ENCODE measurements at places on chromosomes 1 and 21. TPM values are rescaled to one million over a fixed set of nuclear protein-coding genes. Genes with fewer than 3 reads are reported as not detected.

GRCh38 chr1:230090194-230090711, 23.2 kb downstream of the GALNT2 start:
- no peaks in the 10 kb centered on the region for H3K27me3 ChIP-seq
- peaks cover 42% of the 10 kb centered on the region for H3K4me1 ChIP-seq
- no peak overlapping the region for H3K27ac ChIP-seq

DNA sequence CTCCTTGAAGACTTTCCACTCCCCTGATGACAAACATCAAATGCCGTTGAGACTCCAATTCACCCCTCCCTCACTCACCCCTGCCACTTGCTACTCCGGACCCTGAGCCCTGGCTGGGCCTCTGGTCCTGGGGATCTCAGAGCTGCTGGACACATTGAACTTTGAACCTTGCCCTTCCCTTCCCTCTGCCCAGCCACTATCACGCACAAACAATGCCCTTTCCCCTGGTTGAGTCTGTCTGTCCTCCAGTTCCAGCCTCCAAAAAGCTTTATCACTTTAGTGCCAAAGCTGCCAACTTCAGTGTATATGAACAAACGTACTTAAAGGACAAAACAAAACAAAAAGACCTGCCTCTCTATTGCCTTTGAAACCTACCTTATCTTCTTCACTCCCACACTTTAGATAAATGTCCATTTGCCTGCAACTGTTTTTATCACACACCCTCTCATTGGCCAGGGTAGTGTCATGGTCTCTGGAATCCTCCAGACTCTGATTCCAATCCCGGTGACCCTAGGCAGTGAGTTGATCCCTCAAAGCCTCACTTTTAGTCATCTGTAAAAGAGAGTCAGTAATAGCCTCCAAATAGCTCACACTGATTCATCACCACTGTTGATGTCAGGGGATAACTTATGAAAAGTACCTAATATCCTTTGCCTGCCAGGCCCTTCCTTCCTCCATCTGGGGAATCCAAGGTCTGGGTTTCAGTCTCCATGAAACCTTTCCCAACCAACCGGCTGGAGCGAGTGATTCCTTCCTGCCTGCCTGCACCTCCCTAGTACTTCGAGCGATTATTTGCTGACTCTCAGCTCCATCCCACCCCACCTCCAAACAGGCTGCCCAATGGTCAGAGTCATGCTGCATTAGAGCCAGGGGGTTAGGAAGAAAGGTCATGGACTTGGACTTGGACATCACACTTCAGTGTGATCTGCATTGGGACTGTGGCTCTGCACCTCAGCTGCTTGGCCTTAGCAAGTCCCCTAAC, 15.9 kb upstream of the SPOCD1 start:
- H3K4me1 ChIP-seq = peaks cover 10% of the 10 kb centered on the region
- H3K27me3 ChIP-seq = peaks cover 7% of the 10 kb centered on the region
- no peaks in the 10 kb centered on the region for H3K36me3 ChIP-seq
- no peak overlapping the region for H3K4me3 ChIP-seq

The CDKN2C gene
- total RNA-seq = 2.4 TPM

DNA sequence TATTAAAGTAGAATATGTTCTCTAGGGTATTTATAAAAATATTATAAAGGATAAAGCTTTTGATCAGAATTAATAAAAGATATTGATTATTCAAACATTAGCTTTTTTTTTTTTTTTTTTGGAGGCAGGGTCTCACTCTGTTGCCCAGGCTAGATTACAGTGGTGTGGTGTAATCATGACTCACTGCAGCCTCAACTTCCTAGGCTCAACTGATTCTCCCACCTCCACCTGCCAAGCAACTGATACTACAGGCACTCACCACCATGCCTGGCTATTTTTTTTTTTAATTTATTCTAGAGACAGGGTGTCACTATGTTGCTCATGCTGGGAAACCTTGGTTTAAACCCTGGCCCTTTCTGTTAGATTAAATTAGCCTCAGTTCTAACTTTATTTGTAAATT, 188.3 kb downstream of the CLEC20A start:
- peaks cover 6% of the 10 kb centered on the region for H3K4me1 ChIP-seq
- no peaks in the 10 kb centered on the region for H3K27me3 ChIP-seq
- H3K36me3 ChIP-seq = no peaks in the 10 kb centered on the region
- H3K4me3 ChIP-seq = no peak overlapping the region
- no peak for DNase-seq

DNA sequence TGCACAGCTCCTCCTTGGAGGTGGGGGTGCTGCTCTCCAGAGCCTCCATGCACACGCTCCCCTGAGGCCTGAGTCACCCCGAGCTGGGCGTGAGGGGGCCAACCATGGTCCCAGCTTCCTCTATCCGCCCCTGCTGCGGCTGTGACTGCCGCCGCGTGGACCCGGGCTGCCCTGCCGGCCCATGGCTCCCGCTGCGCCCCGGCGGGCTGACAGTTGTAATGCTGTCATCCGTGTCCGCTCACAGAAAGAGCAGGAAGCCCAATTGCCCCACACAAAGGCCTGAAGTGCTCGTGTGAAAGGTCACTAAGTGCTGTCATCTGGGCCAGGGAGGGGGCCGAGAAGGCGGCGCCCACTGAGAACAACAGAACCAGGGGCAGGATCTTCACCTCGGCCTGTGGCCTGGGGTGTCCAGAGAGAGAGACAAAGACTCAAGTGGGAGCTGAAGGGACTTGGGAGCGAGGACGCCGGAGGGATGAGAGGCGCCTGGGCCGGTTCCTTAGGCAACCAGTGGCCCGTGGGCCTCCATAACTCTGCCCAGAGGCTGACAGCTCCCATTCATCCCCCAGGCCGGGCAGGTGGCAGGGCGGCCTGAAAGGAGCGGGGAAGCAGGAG, 31.5 kb downstream of the OLIG1 start:
- no peak overlapping the region for H3K4me3 ChIP-seq
- no peak for DNase-seq
- H3K36me3 ChIP-seq = peaks cover 3% of the 10 kb centered on the region
- H3K4me1 ChIP-seq = no peaks in the 10 kb centered on the region
- peaks cover 43% of the 10 kb centered on the region for H3K27me3 ChIP-seq

- H3K36me3 ChIP-seq = no peaks in the 10 kb centered on the region
- H3K4me1 ChIP-seq = peaks cover 25% of the 10 kb centered on the region
- peak within 1 kb of the TSS; percentile 70 for H3K4me3 ChIP-seq
These were observed at the start of gene IFI44L for GRCh38 chr1:78619803-78620579. Gene IFI44L, plus strand, starts transcription at chr1:78620448. Its CDS starts 7,468 bp downstream, at chr1:78627916.

- DNase-seq = no peak
- H3K27me3 ChIP-seq = no peaks in the 10 kb centered on the region
- peaks cover 3% of the 10 kb centered on the region for H3K4me1 ChIP-seq
- H3K36me3 ChIP-seq = no peaks in the 10 kb centered on the region
- no peak overlapping the region for H3K4me3 ChIP-seq
These were observed 5.2 kb downstream of the SRM start for GRCh38 chr1:11054666-11055065.

The PTPN7 gene
- not detected for total RNA-seq

- H3K4me1 ChIP-seq = peaks cover 21% of the 10 kb centered on the region
These were observed 9.8 kb downstream of the SAMD11 start for GRCh38 chr1:933603-933940.

All from type B pancreatic cell (in vitro differentiated cells).